ENCODE measurements at places on chromosomes 1 and 21.
A peak's percentile ranks its signal among the peaks of the same experiment; 100 is the strongest.

DNA sequence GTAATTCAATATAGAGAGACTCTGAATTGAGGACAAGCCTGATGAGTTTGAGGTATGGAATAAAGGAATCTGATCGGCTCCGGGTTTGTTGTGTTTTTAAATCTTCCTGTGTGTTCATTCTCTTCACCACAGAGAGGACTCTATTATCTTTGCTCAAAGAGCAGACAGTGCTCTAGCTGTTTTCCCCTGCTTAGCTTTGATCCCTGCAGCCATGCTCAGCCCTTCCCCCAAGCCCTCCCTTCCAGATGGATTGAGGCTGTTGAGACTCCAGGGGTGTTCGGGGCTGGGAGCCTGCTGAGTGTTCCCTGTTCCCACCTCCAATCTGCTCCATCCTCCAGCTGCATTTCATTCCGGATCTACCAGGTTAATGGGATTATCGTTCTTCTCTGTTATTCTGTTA, 74.2 kb upstream of the CXADR start:
- DNase-seq = no peak

GRCh38 chr1:246219508-246220030, 287.5 kb downstream of the SMYD3 start:
- DNase-seq = no peak

DNA sequence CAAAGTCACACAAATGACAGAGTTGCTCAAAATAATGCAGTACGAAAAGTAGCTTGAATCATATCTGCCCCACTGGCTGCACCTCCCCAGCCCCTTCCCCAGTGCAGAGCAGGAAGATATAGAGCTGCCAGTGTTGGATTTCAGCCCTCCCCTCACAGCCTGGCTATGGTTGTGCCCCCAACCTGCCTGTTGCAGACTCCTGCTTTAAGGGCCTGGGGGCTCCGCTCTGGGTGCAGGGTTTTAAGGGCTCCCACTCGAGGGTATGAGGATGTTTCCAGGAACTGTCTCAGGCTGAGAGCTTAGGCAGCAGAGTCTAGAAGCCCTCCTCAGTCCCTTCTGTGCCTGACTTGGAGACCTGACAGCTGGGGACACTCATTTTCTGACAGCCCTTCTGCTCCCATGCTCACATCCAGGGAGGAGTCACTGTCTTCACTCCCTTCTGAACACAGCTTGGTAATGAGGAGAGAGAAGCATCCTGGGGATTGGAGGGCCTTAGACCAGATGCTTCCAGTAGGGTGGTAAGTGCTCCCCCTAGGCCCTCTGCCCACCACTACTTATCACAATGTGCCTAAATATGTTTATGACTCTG, 4.6 kb downstream of the S100A9 start:
- no peak for DNase-seq

DNA sequence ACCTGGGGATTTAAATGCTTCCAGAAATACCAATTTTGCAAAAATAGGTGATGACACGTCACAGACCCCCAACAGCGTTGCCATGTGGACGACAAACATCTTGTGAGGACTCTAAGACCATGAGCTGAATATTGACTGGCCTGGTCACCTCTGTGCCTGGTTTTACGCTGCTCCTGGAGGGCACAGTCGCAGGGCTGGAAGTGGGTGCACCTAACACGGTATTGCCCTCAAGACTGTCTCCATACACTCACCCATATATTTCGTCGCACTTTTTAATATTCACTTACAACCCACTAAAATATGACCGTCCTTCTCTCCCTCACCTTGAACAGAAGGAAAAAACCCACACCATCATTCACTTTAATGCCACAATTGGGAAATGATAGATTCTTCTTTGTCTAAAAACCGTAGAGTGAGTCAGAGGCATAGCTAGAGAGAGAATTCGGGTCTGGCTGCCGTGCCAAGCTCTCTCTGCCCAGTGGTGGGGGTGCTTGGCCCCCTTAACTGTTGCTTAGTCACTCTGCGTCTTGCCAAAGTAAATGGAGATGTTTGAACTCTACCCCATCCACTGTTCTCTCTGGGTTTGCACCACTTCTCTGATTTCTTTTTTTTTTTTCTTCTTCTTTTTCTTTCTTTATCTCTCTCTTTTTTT, 40.8 kb upstream of the UTS2 start:
- no peak for DNase-seq

DNA sequence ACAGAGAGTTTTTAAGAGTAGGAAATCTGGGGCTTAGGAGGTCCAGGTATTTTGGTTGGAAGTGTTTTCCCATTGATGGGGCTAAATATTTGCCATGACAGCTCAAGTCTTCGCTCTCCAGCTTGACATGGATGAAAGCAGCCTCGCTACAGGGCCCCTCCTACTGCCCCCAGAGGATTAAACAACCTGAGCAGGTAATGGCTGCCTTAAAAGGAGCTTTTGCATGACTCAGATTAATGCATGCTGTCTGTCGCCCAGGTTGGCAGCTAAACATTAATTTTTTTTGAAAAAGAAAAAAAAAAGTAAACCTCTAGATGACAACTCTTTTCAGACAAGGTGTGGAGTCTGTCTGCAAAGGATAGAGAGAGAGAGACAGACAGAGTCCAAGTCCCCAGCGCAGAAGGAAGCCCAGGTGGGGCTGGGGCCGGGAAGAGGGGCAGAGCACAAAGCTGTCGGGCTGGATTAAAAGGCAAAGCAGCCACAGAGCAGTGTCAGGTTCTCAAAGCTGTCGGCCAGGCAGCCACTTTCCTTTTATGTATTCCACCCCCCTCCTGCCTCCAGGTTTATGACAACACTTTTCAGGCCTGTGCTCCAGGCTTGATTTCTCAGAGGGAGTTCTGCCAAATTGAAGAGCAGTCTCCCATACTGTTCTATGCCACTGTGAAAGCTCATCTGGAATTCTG, 127.9 kb downstream of the CLIC6 start:
- DNase-seq = no peak

GRCh38 chr1:182666706-182667105, 17.7 kb downstream of the RGS8 start:
- DNase-seq = no peak

GRCh38 chr1:54481201-54481884, 66.7 kb upstream of the ACOT11 start:
- DNase-seq = no peak

DNA sequence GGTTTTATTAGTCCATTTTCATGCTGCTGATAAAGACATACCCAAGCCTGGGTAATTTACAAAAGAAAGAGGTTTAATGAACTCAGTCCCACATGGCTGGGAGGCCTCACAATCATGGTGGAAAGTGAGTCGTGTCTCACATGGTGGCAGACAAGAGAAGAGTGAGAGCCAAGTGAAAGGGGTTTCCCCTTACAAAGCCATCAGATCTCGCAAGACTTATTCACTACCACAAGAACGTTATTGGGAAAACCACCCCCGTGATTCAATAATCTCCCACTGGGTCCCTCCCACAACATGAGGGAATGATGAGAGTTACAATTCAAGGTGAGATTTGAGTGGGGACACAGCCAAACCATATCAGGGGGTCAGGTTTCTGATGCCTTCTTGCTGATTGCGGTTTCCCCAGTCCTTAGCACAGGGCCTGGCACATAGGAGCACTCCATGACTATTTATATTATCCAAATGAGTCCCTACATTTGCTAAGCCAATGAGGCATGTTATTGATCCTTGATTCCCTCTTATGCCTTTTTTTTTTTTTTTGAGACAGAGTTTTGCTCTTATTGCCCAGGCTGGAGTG, 35.3 kb upstream of the PAXBP1 start:
- peak; percentile 21 for DNase-seq

DNA sequence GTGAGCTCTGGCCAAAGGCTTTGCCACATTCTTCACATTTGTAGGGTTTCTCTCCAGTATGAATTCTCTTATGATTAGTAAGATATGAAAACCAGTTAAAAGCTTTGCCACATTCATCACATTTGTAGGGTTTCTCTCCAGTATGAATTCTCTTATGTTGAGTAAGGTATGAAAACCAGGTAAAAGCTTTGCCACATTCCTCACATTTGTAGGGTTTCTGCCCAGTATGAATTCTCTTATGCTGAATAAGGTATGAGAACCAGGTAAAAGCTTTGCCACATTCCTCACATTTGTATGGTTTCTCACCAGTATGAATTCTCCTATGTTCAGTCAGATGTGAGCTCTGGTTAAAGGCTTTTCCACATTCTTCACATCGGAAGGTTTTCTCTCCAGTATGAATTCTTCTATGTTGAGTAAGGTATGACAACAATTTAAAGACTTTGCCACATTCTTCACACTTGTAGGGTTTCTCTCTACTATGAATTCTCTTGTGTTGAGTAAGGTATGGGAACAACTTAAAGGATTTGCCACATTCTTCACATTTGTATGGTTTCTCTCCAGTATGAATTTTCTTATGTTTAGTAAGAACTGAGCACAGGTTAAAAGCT, 20.7 kb downstream of the ZNF695 start:
- DNase-seq = no peak

GRCh38 chr21:45945066-45945867, 36.3 kb upstream of the COL6A1 start:
- DNase-seq = no peak

GRCh38 chr1:223403184-223403815, 10.1 kb downstream of the CCDC185 start:
- DNase-seq = no peak

DNA sequence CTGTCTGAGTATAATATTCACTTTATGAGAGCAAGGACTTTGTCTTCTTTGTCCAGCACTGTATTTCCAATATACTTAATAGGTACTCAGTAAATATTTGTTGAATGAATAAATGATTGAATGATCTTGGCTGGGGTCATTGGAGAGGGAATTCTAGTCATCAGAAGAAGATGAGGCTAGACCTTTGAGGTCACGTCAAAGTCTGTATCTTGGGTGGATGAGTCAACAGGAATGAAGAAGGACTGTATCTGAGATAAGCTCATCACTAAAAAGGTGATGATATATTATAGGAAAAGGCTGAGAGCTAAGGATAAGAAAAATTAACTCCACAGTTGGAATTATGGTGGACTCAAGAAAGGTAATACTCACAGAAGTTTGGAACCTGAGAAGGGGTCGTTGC, 125.1 kb upstream of the MAGI3 start:
- DNase-seq = no peak

DNA sequence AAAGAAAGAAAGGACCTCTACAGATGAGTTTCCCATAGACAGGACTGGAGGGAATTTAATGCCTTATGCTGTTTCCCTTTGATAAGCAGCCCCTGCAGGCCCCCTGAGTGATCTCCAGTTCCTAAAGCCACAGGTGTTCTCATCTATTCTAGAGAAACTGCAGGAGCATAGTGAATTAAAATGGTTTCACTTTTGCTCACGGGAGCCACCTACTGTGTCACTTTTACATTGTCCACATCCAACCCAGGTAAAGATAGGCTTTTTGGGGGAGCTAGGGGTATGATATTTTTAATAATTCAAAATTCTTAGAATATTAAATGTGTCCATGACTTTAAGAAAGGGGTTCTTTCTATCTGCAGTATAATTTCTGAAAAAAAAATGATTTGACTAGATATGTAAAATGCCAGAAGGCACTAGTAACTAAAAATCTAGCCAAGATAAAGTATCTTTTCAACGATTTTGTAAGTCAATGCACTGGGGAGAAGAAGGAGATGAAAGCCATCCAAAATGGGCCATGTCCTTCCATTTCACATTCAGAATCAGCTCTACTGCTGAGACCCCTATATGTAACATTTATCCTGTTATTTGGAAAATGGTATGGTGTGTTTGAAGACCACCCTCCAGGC, 267.3 kb upstream of the DUSP10 start:
- DNase-seq = peak; percentile 16

DNA sequence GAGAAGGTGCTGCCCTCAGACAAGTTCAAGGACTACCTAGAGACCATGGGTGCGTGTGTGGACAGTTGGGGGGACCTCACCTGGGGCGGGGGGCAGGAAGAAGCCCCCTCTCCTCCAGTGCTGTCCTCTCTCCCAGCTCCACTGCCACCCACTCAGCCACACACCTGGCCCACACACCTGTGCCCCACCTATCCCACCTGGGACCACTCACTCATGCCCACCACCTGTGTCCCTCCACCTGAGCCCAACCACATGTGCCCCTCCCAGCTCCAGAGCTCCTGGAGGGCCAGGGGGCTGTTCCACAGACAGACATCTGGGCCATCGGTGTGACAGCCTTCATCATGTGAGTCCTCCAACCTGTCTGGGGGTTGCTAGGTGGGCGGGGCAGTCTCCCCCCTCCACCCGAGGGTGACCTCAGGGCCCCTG, 29.0 kb downstream of the TRIM11 start:
- no peak for DNase-seq

- DNase-seq = peak; percentile 36
Observed at GRCh38 chr1:163071405-163072255, 2.5 kb downstream of the RGS4 start.

DNA sequence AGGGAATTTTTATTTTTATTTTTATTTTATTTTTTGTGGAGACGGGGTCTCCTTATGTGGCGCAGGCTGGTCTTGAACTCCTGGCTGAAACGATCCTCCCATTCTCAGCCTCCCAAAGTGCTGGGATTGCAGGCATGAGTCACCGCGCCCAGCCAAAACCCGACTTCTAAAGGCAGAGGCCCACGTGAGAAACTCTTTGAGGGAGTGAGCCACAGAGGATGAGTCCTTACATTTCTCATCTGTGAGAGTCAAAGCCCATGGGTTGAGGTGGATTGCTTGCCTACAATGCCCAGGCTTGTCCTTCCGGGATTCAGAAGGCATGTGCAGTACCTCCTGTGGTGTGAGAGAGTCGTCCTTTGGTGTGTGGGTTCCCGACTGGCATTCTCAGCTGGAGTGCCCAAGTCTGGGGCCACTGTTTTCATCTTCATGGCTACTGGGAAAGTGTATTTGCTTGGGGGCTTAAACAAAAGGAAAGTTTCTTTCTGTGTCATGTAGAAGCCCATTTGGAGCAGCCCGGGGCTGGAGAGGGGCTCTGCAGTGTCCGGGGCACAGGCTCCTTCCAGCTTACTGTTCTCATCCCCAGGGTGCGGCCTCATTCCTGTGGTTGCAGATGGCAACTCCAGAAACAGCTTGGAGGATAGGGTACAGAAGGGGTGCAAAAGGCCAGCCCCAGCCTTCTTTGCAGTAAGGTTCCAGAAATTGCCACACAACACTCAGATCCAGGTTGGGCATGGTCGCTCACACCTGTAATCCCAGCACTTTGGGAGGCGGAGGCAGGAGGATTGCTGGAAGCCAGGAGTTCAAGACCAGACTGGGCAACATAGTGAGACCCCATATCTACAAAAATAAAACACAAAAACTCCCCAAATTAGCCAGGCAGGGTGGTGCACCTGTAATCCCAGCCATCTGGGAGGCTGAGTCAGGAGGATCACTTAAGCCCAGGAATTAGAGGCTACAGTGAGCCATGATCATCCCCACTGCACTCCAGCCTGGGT, 29.4 kb upstream of the CSF3R start:
- DNase-seq = no peak

- no peak for DNase-seq
Observed at GRCh38 chr1:54987919-54988705, 7.7 kb downstream of the TMEM61 start.

All from activated T-cell treated with anti-CD3 and anti-CD28 coated beads, Interleukin-2, amount 50 U/mL, for 72 hours (primary cell).